Progenitor cell of endocrine pancreas (in vitro differentiated cells): ENCODE measurements at places on chromosomes 5 and 9.

GRCh38 chr5:160181965-160182622, 47.2 kb upstream of the FABP6 start:
- DNase-seq: no peak

DNA sequence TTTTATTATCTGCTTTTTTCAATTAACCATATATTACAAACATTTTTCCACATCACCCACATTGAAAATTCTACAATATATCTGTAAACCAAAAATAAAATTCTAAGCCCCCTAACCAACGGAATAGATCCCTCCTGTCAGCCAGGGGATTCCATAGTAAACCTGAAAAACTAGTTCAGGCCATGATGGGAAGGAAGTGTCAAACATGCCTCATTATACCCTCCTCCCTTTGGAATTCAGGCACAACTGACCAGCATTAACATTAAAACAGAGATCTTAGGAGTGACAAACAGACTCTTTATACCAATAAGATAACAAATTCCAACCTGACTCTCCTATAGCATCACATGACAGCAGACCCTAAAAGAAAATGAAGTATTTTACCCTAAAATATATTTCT, 113.7 kb upstream of the DMRT1 start:
- no peak for DNase-seq

GRCh38 chr9:83979812-83980394, at the start of gene HNRNPK:
Gene HNRNPK, minus strand, starts transcription at chr9:83980215. Its CDS starts 1,963 bp downstream, at chr9:83978252.
- DNase-seq: peak; percentile 99

DNA sequence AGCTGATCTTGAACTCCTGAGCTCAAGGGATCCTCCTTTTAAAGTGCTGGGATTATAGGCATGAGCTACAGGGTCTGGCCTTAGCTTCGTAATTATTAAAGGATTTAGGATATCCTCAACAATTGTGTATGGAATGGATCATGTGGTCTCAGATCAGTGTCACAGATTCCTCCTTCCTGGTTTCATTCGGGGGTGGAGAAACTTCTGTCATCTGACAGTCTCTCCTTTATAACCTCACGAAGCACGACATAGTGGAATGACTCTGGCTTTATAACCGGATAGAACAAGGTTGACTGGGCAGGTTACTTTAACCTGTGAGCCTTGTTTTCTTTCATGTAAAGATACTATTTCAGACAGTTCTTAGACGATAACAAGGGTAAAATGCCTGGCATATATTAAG, 4.4 kb upstream of the GNG10 start:
- DNase-seq: no peak

DNA sequence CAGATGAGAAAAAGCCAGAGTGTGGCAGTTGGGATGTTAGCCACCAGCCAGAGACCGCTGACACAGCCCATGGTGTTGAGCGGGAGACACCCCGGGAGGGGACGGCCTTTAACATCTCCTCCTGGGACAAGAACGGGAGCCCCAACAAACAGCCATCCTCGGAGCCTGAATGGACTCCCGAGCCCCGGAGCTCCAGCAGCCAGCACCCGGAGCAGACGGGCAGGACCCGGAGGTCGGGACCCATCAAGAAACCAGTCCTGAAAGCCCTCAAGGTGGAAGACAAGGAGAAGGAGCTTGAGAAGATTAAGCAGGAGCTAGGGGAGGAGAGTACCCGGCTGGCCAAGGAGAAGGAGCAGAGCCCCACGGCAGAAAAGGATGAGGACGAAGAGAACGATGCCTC, 28.0 kb upstream of the POMT1 start:
- DNase-seq: no peak

DNA sequence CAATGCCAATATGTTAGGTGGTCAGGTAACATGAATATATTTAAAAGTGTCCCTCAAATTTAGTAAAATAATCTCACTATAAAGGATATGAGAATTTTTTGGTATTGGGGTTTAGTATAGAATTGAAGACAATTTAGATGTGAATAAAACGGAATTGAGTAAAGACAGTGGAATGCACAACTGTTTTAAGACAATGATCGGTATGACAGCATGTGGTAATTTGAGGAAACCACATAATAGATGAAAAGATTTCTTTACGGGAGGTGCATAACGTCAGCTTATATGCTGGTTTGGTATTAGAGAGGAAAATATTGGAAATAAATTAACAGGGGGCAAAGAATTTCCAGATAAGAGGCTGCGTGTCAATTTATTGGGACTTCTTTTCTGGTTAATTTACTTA, 1043.2 kb downstream of the CDH18 start:
- DNase-seq: no peak

DNA sequence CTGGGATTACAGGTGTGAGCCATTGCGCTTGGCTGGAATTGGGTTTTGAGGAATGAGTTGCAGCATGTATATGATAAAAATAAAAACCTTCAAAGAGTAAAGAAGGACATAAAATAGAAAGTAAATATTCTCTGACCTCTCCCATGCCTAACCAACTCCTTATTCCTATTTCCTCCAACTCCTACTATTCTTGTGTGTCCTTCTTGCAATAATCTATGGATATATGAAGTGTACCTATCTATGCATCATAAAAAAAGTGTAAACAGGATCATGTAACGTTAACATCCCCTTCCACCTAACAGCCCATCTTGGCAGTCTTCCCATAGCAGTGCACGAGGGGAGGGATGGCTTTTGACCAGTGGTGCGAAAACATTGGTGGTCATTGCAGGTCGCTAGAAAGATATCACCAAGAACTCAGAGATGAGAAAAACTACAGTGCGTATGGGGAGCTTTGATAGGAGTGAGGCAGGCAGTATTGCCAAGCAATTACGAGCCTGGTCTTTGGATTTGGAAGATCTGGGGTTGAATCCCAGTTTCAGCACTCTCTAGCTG, 69.9 kb downstream of the PPARGC1B start:
- DNase-seq: no peak

GRCh38 chr9:103734471-103734870, 359.6 kb upstream of the SMC2 start:
- DNase-seq: no peak

DNA sequence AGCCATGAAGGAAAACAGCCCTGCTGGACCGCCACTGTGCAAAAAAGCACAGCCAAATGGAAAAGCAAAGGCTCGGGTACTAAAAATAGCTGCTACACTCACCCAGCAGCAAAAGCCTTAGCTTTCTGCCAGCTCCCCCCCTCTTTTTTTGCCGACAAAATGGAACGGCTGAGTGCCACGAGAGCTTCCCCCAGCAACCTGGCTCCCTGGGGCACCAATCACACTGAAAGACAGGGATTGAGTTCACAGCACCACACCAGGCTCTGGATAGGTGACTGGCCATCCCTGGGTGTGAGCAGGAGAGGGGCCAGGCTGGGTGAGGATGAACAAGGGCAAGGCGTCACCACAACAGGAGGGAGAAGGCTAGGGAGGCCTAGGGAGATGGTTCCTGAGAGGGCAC, 66.7 kb downstream of the SIL1 start:
- no peak for DNase-seq

- DNase-seq: no peak
Observed at GRCh38 chr9:117160254-117160653, 254.6 kb downstream of the ASTN2 start.

DNA sequence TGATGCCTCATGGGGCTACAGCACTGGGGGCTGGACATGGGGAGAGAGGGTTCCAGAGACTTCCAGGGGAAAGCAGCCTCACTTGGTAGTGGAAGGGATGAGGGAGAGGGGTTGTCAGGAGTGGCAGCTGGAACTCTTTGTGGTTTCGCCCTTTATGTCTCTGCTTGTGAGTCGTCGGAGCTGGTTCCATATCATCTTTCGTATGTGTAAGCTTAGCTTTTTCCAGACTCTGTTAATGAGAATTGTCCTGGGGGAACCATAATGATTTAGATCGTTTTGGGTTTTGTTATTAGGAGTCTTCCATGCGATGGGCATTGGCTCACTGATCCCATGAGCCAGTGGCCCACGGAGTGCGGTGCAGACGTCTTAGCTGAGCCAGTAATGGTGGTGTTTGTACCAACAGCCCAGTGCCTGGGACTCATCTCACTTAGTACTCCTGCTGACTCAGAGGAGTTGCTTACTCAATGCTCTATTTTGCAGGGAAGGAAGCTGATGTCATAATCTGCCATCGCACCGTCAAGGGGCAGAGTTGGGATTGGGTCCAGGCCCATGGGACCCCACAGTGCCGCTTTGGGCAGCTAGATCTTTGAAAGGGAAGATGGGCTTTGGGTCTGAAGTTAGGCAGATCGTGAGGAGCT, 48.5 kb downstream of the NEK6 start:
- no peak for DNase-seq

DNA sequence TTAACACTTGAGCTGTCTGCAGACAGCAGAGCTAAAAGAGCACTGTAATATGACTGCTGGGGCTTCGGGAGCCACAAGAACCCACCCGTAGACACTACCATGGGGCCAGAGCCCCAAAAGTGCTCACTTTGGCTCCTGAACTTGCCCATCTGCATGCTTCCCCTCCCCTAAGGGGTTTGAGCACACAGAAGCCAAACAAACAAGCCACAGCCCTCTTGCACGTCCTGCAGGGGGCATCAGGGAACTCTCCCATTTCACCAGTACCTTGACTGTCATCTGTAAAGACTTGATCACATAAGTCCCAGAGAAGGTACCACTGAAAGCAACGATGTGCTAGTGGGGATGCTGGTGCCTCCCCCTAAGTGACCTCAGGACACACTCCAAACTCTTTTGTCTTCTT, 681.8 kb downstream of the SEMA5A start:
- no peak for DNase-seq

- DNase-seq: no peak
Observed at GRCh38 chr9:34929506-34930102, 28.5 kb upstream of the PHF24 start.

- no peak for DNase-seq
Observed at GRCh38 chr9:9395539-9395938, 1217.3 kb downstream of the PTPRD start.

GRCh38 chr5:163303718-163304117, 133.7 kb upstream of the CCNG1 start:
- no peak for DNase-seq
